NCI-H2081 treated with DMSO at 0.1 percent for 48 hours (cell line): ENCODE measurements at places on chromosomes 5 and 9.

GRCh38 chr9:127974769-127975261 lies 6.0 kb downstream of the EEIG1 start:
- DNase-seq = no peak

GRCh38 chr5:179160584-179160983 lies 100.4 kb downstream of the ZNF354C start:
- DNase-seq = no peak

GRCh38 chr5:20359377-20359776 lies 371.4 kb upstream of the CDH18 start:
- no peak for DNase-seq

DNA sequence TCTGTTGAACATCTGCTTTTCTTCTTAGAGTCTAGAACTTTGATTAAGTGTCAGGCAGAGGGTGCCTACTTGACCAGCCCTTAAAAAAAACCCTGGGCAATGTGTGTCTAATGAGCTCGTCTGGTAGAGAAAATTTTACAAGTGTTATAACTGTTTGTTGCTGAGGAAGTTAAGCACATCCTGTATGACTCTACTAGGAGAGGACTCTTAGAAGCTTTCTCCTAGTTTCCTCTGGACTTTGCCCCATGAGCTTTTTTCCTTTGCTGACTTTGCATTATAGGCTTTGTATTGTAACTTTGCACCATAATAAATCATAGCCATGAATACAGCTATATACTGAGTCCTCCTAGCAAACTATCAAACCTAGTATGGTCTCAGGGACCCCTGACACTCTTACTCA lies 39.4 kb downstream of the GNG10 start:
- DNase-seq = no peak

DNA sequence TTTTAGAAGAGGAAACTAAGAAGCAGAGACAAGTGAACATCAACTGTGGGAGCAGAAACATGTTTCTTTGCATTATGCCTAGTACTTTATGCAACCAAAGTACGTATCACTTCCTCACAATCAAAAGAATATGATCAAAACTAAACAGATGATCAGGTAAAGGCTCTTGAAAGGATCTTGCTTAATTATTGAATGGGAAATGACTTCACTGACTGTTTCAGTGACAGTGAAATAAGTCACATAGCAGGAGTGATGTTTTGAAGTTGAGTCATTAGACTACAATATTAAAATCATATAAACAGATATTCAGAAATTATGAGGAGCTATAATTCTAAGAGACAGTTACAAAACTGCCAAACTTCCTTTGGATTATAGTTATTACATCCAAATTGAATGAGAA lies 527.3 kb downstream of the MTRR start:
- DNase-seq = no peak

DNA sequence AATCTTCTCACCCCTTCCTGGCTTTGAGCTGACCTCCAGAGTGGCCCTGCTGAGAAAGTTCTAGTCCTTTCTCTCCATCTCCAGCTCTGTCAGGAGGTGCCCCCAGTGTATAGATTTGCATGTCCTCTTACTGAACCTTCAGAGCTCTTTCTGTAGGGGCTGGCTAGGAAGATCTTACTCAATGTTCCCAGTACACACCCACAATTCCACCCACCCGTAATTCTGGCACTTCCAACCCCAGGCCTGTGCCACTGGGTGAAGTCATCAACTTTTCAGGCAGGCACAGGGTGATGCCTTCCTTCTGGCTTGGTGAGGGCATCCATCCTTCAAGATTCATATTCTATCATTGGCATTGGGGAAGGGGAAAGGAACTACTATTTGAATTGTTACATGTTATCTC lies 75.9 kb downstream of the ACER2 start:
- DNase-seq = no peak

DNA sequence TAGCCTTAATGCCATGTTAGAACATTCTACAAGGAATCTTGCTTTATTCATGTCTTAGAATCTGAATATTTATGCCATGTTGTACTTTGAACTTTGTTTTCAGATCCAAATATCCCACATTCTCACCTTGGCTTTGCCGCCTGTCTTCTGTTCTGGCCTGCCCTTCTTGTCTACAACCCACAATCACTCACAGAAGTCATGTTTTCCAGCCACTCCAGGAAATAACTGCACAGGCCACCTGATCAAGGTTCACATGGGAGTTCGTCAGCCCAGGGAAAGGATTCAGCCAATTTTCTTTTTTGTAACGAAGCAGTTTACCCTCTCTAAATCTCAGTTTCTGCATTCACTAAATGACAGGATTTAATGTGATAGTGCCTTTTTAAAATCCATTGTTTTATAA lies 70.5 kb downstream of the JAKMIP2 start:
- no peak for DNase-seq

DNA sequence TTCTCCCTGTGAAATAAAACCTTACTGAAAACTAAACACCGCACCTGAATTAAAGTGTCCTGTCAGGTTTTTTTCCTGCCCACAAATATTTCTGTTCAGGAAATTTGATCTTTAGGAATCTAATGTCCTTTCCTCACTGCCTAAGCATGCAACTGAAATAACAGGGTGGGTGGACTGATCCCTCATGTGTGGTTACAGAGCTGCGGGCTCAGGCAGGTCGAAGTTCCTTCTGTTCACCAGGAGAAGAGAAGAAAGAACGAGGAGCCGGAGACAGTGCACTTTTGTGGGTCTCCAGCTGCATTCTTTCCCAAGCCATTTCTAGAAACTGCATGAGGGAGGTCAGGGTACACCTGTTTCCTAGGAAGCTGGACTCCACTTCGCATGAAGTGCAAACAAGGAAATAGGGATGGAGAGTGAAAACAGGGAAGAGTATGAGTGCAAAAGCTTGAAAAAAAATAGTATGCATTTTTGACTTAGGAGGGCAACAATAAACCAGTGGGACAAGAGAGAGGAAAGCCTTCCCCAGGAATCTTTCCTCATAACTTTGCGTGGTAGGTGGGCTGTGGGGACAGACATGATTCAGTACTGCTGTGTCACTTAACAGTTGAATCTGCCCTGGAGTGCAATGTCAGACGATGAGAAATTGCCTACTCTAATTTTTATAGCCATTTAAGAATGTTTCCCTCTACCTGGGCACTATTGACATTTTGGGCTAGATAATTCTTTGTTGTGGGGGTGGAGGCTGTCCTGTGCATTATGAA lies 60.3 kb downstream of the GCNT1 start:
- no peak for DNase-seq

- DNase-seq = no peak
Measured at GRCh38 chr9:14961372-14962068, 51.3 kb upstream of the FREM1 start.

DNA sequence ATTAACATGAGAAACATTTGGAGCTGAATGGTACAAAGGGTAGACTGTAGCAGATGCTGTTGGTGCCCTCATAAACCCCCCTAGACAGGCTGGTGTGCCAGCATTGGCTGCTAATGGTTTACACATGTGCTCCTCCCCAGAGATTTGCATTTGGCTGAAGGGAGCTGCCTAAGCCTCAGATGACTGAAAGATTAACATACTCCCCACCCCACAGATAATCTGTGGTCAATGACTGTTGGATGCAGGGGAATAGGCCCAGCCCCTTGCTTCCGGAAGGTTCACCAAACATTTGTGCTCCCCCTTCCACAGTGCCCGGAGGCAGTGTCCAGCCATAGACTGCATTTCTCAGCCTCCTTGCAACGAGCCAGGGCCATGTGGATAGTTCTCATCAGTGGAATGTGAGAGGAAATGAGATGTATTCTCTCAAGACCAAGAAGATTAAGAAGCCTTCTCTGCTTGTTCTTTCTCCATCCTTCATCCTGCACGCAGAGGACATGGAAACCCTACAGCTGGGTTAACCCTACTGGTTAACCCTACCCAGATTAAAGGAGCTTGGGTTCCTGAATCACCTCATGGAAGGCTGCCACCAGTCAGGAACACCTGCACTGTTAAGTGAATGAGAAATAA lies 79.6 kb downstream of the PHAX start:
- DNase-seq = no peak

GRCh38 chr5:89232139-89232603 lies 349.2 kb upstream of the MEF2C start:
- no peak for DNase-seq

DNA sequence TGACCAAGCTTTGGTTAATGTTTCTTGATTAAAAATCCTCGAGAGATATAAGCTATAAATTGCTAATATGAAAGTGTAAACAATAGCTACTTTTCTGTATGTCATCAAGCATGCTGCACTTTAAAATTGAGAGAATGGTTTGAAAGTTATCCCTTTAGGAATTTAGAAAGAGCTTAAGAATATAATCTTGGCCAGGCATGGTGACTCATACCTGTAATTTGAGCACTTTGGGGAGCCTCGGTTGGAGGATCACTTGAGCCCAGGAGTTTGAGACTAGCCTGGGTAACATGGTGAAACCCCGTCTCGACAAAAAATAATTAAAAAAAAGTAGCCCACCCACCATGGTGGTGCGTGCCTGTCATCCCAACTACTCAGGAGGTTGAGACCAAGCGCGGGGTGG lies 12.2 kb upstream of the MROH2B start:
- no peak for DNase-seq
